ENCODE measurements at places on chromosomes 11 and 22.
A peak's percentile ranks its signal among the peaks of the same experiment; 100 is the strongest.

DNA sequence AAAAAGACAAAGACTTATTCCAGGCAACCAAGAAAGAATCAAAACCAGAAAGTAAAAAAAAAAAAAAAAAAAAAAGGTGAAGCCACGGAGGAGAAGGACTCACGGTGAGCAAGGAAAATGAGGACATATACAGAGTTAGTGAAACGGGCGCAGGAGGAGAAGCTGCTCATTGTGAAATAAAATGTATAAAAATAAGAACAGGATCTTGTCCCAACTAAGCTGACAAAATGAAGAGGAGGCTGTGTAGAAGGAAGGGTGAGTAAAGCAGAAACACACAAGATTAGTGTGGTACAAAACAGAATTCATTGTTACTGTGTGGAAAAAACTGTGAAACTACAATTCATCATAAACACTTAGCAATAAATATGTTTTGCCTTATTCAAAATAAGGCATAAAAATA lies 7.6 kb downstream of the IL17REL start:
- ATAC-seq: no peak

GRCh38 chr11:117435326-117435725 lies 107.7 kb downstream of the CEP164 start:
- no peak for ATAC-seq

- ATAC-seq: no peak
Observed at GRCh38 chr22:27723158-27723557, 78.4 kb downstream of the MN1 start.

DNA sequence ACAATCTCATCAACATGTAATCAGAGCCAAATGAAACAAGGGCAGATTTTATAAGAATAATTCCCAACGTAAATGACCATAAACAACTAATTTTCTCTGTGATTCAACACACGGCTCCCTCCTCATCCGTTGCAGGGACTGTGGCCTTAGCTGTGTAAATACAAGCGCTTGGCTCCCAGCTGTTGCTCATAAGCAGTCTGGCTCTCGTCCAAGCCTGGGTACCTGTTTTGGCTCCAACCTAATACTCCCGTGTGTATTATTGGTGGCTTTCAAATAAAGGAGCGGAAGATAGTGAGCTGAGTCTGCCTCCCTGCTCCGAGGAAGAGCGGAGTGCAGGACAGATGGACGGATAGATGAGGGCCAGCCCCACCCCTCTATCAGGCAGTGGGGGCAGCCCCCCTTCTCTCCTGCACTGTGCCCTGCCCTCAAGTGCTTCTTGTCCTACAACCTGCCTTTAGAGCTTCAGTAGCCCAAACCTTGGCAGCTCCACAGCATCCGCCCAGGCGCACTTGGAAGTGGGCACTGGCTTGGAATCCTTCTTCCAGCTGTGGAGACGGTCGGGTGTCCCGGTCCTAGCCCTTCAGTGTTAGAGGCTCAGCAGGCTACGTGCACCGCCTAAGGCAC lies 670.9 kb downstream of the BRD1 start:
- ATAC-seq: no peak

DNA sequence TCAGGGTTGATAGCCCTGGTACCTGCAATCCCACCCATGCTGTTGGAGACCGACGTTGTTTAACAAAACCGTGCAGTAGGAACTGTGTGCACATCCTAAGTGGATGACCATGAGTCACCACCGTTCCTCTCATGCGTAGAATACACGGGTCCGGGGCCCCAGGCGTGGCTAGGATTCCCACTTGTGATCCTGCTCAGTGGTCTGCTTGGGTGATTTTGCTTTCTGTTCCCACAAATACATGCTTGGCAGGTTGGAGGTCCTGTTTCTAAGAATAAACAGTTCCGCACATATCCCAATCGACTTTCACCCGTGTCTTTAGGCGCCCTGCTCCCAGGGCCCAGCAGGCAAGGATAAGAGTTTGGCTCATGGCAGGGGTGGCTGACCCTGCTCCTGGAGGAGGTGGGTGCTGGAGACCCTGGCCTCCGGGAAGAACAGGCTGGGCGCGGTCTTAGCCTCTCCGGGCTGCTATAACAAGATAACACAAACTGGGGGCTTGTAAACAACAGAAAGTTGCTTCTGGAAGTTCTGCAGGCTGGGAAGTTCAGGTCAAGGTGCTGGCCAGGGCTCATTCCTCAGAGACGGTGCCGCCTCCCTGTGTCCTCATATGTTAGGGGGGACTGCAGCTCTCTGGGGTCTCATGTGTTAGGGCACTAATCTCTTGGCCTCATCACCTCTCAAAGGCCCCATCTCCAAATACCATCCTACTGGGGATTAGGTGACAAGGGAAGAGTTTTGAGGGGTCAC lies 1028.3 kb downstream of the BRD1 start:
- no peak for ATAC-seq

DNA sequence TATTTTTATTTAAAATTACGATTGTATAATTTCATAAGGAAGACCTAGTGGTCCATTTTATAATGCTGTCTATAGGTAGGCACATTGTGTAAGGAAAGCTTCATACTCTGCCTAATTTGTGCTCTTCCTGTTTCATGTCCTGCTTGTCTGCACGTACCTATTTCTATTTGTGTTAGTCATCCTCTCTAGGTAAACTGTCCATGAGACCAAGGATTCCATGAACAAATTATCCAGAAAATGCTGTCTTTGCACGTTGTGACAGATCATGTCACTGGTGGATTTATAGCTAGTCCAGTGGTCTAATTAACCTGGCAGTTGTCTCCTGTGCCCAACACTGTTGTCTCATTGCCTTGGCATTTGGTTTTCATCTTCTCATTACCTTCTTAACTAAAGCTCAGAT lies 44.7 kb downstream of the DNAJC24 start:
- ATAC-seq: no peak

GRCh38 chr11:118896472-118896913 lies 12.8 kb downstream of the CXCR5 start:
- ATAC-seq: no peak

DNA sequence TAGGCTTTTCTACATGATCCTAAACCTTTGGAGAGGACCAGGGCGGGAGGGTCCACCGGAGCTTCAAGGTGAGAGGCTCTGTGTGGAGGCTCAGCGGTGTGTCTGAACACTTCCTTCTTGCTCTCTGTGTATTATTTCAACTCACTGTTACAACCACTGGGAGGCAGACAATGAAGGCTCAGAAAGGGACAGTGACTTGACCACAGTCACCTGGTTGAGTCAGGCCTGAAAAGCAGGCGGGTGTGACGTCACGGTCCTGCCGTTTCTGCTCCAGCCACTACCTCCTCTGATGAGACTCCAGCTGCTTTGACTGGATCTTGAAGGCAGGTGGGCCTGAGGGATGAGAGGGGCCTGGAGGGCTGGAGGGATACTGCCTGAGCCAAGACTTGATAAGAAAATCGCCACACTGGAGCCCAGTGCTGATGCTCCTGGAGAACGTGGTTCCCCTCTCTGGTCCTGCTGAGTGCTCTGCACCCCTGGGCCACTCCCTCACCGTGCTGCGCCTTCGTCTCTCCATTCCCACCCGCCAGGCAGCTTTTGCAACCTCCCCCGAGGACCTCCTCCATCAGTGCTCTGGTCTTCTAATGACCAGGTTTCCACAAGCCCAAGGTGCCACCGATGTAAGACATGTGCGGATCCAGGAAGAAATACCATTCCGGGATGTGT lies 27.9 kb downstream of the KCNC1 start:
- ATAC-seq: no peak

- ATAC-seq: peak; percentile 22
Observed at GRCh38 chr11:7514099-7514591, 346 bp downstream of the PPFIBP2 start.

GRCh38 chr22:27340047-27340446 lies 461.5 kb downstream of the MN1 start:
- no peak for ATAC-seq

DNA sequence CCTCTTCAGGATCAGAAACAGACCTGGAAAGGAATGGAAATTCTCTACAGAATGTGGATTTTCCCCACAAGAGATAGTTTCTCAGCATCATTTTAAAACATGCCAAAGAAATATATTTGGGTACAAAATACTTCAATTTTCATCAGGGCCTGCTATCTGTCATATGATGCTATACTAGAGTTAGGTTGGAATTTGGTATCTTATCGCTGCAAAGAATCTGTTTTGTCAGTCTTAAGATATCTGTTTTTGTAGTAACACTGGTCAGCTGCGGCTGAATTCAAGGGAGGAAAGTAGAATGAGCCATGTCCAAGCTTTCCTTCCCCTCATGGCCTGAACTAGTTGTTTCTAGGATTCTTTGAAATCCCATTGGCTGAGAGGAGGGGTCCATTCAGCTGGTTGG lies 806.4 kb downstream of the KCNA4 start:
- ATAC-seq: no peak

DNA sequence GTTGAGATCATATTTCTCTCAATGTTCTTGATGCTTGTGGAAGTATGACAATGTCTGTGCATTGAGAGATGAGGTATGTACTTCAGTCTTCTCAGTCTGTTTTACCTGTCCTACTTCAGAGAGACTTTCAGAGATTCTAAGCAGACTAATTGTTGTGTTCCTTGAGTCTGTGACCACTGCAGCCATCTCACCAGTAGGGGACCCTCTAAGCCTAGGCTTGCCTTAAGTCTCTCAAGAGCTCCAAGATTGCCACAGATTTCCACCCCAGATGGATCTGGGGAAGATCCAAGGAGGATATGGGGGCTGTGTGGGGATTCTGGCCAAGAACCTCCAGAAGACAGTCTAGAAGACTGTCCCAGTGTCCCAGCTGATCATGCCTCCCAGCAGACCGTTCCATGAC lies 179.9 kb upstream of the PLET1 start:
- peak; percentile 59 for ATAC-seq

- ATAC-seq: no peak
Observed at GRCh38 chr11:75289511-75289760, 48.9 kb downstream of the TPBGL start.

DNA sequence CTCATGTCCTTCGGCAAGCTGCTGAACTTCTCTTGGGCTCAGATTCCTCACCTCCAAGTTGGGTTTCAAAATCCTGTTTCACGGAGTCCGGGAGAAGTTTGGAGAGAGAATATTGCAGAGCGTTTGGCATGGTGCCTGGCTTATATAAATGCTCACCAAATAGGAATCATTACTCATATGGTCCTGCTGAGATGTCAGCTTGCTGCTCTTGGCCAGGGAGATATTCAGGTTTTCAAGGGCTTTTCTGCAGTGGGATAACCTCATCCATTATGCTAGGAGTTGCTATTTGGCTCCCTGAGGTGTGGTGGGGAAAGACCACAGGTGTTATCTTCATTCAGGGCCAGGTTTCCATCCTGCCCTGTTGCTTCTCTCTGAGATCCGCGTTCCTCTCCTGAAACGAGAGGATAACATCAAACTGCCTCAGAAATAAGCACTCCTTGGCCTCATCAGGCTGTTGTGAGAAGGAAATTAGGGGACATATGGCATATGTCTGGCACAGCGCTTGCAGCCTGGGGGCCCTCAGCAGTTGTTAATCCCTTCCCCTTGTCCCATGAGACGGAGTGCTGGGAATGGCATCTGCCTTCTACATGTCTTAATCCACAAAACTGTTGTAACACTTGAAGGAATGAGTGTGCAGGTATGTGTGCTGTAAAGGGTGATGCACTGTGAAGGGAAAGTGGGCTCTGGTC lies 29.9 kb upstream of the ACER3 start:
- ATAC-seq: peak; percentile 74

DNA sequence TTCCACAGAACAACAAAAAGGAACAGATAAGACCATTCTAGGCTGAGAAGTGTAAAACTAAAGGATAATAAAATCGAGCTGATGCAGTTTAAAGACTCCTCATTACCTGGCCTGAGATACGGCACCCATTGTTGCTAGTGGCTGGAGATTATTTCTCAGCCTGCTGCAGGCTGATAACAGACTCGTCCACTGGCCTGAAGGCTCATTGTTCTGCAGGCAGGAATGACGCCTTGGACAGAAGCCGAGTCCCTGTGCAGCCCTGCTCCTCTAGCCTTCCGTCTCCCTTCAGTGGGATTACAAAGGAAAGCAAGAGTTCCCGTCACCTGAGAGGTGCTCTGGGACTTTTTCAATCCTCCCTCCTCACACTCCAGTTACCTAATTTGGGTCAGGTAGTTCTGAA lies 1065.3 kb downstream of the OPCML start:
- no peak for ATAC-seq

GRCh38 chr22:28821452-28821851 lies 21.1 kb upstream of the XBP1 start:
- ATAC-seq: no peak

DNA sequence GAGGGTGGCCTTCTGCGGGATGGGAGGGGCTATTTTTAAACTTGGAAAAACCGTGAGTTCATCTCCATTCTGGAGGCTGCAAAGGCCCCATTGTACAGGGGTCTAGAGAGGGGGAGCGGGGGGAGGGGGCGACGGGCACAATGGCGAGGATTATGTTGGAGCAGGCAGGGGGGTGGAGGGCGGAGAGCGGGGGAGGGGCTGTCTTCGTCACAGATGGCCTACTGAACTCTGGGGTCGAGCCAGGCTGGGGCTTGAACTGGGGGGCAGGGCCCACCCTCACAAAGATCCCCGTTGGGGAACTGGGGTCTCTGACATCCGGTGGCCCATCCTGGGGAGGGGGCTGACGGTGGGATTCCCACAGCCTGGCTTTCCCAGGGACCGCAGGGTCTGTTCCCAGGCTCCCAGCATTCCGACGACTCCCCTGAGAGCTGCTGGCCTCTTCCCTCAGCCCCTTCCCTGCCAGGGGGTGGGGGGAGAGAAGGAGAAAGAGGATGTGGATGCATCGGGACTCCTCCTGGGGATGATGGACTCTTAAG lies 3.4 kb upstream of the MCAM start:
- ATAC-seq: peak; percentile 3

All from motor neuron (in vitro differentiated cells).